ENCODE measurements at places on chromosomes 7 and 10.

DNA sequence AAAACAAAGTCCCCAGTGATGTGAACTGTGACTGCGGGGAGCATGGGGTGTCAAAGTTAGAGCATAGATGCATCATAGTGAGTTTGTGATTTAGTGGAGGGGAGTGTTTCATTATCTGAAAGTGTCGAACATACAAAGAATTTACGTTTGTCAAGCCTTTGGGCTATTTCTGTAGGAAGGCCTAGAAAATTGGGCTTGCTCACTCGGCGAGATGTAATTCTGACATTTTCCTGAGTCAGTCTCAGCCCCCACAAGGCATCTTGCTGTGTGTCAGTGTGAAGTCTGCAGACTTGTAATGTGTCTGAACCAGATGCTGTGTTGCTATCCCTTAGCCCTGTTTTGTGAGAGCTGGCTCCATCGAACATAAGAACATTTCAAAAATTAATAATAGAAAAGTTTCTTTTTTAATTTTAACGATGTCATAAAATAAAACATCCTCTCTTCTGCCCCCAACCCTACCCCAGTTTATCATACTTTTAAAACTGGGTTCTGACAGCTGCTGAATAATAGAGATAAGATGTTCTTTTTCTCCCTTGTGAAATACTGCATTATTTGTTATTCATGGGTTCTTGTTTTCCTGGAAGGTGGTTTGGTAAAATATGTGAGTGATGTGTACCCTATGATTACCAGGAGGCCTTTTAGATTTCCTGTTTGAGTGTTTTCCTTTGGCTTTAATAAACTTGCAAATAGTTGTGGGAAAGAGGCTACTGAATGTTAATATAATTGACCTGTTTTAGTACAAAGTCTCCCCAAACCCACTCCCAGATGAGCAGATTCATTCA, 207.4 kb downstream of the GPR158 start:
- DNase-seq = no peak

DNA sequence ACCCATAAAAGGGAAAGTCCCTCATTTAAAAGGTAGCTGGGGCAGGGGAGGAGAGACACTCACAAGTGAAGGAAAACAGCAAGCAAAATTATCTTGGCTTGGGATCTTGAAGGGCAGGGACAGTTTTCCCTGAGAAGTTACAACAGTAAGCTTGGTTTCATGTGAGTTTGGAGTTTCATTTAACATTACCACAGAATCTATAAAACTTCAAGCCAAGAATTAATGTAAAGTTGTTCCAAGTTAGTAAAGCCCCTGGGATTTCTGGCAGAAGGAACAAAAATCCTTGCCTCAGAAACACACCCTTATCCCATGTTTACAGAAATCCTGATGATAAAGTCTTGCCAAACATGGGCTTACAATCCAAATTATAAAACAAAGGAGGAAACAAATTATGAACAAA, 19.2 kb downstream of the CRPPA start:
- no peak for DNase-seq

- DNase-seq = no peak
Measured at GRCh38 chr7:21357151-21358097, 70.5 kb upstream of the SP4 start.

- DNase-seq = peak; percentile 57
Measured at GRCh38 chr7:10300577-10300976, 673.1 kb upstream of the PHF14 start.

DNA sequence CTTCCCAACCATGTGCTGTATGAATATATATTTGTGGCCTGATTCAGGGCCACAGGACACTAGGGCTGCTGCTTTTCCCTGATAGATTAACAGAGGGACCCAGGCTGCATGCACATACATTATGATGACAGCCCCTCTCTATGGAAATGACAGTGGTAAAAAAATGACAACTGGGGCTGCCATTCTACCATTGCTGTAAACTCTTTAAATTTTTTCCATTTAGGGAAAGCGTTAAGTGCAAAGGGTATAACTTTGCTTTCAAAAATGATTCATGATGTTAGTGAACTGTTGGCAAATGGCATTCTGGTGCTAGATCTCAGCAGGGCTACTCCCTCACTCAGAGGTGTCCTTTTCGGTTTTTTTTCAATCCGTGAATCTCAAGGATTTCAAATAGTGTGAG, 4.2 kb downstream of the CTBP2 start:
- no peak for DNase-seq

- peak; percentile 18 for DNase-seq
Measured at GRCh38 chr7:107152011-107152410, 16.8 kb upstream of the HBP1 start.

DNA sequence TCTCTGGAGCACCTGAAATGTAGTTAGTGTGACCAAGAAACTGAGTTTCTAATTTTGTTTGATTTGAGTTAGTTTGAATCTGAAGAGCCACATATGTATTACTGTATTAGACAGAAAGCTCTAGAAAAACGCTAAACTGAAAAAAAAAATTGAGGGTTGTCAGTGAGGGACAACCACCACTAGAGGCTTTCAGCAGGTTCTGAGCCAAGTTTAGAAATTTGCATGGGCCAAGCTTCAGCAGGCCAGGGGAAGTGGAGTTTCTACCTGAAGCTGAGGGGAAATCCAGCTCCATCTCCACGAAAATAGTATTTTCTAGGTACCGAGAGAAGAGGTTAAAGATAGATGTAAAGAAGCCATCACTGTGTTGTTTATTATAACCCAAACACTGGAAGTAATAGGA, 77.9 kb upstream of the PLXNA4 start:
- DNase-seq = no peak

- no peak for DNase-seq
Measured at GRCh38 chr7:87380905-87381304, 35.4 kb downstream of the CROT start.

- DNase-seq = no peak
Measured at GRCh38 chr10:97538411-97538810, 34.2 kb upstream of the ANKRD2 start.

- no peak for DNase-seq
Measured at GRCh38 chr10:31095677-31096560, 64.3 kb upstream of the ZNF438 start.

DNA sequence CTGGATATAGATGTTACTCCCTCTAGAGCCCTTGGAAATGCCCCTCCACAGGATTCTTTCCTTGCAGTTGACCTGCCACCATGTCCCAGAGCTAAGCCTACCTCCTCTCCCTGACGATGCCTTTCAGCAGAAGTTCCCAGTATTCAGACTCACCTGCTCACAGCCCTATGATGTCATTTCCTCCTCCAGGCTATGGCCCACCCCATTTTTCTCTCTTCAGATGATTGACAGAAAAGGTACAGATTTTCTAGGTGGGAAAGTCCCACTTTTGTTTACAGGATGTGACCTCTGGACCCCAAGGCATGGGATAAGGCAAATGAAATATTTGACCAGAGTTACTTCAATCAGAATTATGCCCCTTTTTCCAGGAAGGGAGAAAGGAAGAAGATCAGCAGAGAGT, 280.2 kb upstream of the PHYHIPL start:
- no peak for DNase-seq

GRCh38 chr7:149292462-149292823, 30.4 kb downstream of the ZNF783 start:
- no peak for DNase-seq

DNA sequence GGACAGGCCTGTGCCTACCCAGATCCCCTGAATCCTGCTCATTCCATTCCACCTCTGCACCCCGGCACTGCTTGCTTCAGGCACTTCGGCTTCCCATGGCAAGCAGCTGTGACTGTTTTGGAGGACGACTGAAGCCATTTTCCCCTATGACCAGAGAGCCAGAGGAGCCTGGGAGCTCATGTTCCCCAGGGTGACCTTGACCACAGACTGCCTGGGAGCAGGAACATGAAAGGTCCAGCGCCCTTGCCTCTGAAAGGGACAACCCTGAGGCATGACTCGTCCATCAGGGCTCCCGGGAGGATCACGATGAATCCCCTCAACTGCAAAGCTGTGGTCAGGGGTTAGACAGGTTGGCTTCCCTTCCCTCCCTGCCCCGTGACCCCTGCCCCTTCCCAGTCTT, 16.7 kb upstream of the HMX3 start:
- no peak for DNase-seq

GRCh38 chr10:26931223-26931622, 70.5 kb upstream of the ABI1 start:
- no peak for DNase-seq

DNA sequence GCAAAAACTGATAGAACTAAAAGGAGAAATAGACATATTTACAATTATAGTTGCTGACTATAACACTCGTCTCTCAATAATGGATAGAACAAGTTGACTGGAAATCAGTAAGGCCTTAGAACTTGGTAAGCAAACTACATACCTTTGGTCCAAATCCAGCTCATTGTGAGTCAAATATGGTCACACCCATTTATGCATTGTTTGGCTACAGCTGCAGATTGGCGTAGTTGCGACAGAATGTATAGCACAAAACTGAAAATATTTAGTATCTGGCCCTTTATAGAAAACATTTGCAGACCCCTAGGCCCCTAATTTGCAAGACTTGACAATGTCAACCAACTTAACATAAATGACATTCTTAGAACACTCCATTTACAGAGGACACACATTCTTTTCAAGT, 103.6 kb upstream of the EGR2 start:
- DNase-seq = no peak

DNA sequence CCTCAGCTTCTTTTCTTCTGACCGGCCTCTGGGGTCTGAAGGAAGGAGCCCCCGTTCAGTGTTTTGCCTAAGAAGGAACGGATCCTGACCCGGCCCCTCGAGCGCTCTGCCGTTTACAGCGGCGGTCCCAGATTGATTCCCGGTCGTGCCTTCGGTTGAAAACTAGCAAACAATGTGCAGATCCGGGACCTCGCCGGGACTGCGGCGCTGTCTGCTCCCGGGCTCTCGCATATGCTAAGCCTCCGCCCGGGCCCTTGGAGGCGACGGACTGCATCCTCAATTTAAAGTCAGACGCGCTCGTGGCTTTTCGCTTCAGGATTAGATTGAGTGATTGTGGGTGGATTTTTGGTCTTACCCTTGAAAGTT, 559 bp downstream of the DBF4 start:
- peak; percentile 41 for DNase-seq

DNA sequence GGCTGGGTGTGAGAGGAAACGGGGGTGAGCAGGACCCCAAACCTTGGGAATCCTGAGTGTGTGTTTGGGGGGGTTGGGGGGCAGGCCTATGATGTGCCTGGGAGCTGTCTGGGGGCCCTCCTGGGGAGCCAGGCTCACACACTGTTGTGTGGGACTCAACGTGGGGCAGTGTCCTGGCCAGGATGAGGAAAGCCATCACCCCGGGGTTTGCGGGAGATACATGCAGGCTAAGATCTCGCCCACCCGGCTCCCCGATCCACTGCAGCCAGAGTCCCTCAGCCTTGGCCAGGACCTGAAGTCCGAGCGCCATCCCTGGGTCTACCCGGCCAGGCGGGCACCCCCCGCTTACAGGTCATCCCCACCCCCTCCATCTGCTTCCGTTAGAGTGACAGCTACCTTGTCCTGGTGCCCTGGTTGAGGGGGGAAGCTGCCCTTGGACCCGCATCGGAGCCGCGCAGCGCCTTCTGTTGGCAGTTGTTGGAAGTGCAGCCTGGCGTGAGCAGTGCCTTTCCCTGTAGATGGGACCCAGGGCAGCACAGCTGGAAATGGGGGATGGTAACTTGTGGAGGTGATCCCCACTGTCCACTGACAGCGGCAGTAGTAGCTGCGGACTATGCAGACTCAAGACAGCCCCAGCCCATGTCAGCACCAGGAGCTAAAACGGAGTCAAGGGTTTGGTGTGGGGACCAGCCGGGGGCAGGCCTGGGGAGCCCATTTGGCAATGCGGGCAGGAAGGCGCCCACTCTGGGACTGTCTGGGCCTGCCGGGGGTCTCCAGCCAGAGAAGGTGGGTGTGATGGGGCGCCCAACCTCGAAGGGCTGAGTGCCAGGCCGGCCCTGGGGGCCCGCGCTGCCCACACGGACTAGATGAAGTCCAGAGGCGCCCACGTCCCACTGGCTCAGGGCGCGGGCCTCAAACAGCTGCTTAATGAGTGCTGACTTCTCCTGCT, 885.6 kb upstream of the ZNF722 start:
- no peak for DNase-seq

- DNase-seq = no peak
Measured at GRCh38 chr7:131774419-131775220, 218.2 kb upstream of the PODXL start.

- DNase-seq = no peak
Measured at GRCh38 chr7:34806831-34807230, 148.8 kb downstream of the NPSR1 start.

DNA sequence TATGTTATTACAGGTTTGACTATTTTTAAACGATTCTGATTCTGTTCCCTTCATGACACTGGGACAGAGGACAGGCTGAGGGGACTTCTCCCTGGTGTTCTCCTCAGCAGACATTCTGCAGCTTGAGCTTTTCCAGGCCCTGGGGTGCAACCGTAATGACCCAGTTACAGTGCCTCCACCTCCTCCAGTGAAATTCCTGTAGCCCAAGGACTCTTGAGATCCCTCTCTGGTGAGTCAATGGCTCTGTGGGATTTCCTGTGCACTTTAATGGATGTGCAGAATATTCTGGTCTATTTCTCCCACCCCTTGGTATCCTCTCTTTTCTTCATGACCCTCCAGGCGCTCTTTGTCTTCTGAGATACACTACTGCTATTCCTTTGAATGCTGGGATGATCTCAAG, 319.3 kb downstream of the INHBA start:
- no peak for DNase-seq

DNA sequence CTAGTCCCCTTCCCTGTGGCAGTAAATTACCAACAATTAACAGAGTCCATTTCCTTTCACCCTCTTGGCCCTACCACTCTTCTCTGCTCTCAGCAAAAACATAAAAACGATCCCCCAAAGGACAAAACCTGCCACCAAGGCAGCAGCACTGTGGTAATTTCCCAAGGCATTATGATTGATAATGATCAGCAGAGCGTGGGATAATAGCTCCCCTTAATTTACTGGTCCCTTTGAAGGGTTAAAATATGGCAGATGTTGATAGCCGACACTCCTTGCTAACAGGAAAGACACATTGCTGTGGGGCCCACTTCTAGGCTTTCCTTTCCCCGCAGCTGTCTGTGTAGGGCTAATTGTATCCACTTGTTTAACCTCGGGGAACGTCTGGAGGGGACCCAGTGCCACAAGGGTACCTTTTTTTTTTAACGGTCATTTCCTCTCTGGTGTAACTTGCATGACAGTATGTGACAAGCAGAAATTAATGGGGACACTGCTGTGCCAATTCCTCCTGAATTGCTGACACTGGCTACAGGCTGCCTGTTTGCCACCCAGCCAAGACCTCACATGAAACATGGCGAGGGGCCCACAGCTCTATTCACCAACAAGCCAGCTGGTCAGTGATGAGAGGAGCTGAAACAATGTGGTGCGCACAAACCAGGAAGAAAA, 81.3 kb downstream of the CDK6 start:
- peak; percentile 40 for DNase-seq

DNA sequence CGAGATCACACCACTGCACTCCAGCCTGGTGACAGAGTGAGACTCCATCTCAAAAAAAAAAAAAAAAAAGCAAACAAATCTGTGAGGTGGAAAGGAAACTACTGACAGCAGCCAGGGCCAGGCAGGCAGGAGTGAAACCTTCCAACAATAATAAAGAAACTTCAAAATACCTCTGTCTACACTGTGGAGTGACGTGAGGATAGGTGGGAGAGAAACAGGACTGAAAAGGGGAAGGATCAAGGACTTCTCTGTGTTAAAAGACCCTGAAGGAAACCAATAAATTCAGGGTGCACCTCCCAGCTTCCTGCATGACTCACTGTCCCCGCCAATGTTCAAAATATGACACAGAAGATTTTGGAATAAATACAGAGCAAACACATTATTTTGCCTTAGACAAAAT, 82.9 kb downstream of the KIAA1549 start:
- DNase-seq = no peak

All from H4 (cell line).